ENCODE measurements at places on chromosomes 3 and 15.

- no peak for DNase-seq
Measured at GRCh38 chr15:60414016-60414682, 16.4 kb upstream of the ANXA2 start.

GRCh38 chr15:90401495-90401894 is 13.5 kb downstream of the IQGAP1 start:
- DNase-seq: no peak

- DNase-seq: no peak
Measured at GRCh38 chr3:74832925-74833324, 218.5 kb upstream of the CNTN3 start.

DNA sequence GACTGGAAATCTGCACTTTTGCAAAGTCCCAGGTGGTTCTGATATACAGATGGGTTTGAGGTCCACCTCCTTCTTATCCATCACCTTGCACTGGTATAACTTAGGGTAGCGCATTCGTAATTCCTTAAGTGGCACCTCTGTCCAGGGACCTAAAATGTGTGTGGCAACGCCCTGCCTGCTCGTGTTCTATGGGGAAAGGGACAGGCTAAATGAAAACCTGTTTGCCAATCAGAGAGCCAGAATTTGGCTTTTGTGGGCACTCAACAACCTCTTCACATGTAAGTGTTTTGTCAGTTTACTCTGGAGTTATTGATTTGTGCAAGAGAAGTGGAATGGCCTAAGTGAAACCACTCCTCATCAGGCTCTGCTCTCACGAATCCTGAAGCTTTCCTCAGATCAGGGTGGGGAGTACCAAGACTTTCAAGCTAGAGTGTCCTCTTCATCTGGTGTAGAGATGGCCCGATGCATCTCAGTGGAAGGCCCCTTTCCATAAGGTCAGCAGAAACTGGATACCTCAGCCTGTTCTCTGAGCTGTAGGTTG is 138.3 kb downstream of the ALDH1A2 start:
- DNase-seq: no peak

- no peak for DNase-seq
Measured at GRCh38 chr15:57655809-57656208, 50.7 kb upstream of the POLR2M start.

DNA sequence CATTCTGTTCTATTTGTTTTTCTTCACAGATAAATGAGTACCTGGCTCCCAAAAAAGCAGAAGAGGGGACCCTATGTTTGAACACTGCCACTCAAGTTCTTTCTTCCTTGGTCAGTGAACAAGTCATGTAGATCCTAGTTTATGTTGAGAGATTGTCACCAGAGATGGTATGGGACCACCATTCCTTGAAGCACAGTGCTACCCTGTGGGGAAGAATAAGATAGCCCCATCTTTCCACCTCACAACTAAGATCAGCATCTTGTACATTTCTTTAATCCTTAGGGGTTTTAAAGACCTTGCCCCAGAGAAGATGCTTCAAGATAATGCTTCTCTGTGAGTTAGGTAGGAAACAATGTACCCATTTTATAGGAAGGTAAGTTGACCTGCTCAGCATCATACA is 233.5 kb upstream of the WNT5A start:
- no peak for DNase-seq

DNA sequence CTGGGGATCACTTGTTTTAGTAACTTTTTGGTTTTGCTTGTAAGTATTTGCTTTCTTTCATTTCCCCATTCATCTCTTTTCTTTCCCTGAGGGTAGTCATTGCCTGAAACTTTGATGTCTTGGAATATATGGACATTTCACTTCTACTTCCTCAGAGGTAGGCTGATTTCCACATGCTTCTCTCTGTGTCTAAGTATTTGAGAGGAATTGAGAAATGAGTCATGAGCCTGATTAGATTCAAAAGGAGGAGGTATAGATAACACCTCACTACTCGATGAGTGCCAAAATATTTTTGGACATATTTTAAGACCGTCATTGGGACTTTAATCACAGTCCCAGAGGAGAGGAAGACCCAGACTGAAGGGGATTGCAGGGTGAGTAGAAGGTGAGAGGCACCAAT is 480.1 kb upstream of the SGO1 start:
- no peak for DNase-seq

DNA sequence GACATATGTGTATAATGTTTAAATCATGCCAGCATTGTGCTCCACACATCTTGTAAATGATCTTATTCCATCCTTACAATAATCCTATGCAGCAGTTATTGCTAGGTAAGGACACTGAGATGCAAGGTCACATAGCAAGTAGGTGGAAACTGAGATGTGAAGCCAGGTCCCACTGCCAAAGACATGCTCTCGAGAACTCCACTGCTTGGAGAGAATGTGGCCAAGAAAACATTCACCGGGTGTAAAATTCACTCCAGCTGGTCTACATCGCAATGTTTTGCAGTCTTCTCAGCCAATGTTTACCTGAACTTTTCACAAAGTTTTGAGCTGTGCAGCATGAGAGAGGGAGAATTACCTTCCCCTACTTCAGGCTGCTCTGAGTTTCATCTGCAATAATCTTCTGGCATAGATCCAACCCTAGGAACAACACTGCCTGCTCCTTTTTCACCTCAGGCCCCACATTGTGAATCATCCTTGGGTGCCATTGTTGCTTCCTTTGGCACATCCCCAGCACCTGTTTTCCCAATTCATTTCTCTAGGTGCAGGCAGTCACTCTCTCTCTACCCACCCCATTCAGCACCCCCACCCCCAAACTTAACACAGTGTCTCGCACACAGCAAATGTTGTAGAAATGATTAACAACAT is 53.5 kb upstream of the PRTG start:
- no peak for DNase-seq

- no peak for DNase-seq
Measured at GRCh38 chr3:133037436-133037835, 755 bp upstream of the TMEM108 start.

GRCh38 chr15:60237446-60237845 is 160.3 kb downstream of the ANXA2 start:
- DNase-seq: no peak

- peak; percentile 40 for DNase-seq
Measured at GRCh38 chr3:37745076-37745475, 116.6 kb upstream of the CTDSPL start.

DNA sequence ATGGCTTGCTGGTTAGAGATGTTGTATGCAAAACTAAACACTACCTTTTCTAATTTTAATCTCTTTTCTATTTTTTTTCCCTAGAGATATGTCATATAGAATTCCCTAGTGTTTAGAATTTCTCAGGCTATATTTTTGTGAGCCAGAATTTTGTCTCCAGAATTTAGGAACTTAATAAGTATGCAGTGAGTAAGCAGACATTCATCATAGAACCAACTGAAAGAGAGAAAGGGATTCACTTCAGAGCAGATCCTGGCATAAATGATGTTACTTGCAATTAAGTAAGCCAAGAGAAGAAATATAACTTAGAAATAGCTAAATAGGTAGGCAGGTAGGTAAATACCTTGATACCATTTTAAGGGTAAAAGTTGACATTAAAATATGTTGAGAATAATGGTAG is 288.9 kb downstream of the ZNF385D start:
- no peak for DNase-seq

DNA sequence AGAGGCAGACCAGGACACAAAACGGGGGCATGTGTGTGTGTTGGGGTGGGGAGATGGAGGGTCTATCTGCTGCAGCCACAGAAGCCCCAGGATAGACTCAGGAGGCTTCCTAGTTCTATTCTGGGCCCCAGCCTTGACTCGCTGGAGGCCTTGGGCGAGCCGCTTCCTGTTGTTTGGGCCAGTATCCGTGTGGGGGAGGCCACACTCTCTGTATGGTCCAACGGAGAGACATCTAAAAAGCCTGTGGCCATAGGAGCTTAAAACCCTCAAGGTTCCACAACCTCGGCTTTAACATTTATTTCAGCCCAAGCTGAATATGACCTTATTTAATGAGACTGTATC is 32.8 kb downstream of the POC1A start:
- no peak for DNase-seq

DNA sequence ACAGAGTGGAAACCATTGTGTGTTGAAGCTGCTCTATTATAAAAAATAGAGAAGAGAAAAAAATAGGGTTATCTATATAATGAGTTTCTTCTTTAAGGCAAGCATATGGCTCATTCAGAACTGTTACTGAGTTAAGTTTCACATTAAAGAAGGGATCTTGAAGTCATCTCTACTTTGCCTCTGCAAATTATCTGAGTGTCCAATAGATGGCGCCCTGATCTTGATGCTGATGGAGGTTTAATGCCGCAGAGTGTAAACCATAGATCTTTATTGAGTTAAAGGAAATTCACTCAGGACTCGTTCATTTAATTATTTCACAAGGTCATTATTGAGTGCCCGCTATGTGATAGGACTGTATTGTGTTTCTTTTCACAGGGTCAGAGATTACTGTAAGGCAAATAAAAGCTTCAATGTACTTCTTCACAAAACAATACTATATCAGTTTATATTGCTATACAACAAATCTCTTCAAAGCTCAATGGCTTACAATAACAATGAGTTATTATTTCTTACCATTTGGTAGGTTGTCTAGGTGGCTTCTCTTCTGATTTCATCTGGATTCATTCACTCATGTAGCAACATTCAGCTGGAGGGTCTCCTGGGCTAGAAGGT is 171.4 kb downstream of the NSUN3 start:
- DNase-seq: peak; percentile 32

DNA sequence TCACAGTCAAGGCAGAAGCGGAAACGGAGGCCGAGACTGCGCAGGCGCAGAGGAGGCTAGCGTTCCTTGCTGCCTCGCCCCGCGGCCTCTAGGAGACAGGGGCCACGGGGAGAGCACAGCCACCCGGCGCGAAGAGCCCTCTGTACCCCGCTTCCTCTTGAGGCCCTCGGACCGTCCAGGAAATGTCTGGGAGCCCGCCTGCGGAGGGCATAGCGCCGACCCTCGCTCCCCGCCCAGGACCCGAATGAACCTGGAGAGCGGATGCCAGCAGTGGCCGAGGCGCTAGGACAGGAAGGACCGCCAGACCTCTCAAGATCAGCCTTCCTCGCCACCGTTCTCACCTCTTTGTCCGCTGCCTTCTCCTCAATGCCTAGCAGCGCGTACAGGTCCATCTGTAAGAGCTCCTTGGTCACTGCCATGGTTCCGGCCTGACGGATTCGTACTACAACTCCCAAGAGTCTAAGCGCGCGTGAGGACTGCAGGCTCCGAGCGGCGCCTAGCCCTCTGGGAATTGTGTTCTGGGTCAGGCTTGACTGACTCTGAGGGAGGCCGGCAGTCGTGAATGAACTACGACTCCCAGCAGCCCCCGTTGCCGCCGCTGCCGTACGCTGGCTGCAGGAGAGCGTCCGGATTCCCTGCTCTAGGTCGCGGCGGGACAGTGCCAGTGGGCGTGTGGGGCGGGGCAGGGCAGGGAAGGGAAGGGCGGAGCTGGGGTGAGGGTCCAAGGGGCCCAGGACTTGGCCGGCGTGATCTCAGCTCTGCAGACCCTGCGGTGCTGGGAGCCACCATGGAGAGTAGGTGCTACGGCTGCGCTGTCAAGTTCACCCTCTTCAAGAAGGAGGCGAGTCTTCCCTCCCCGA is at the start of the genes DNAJC17 and ZFYVE19:
Gene DNAJC17 (minus strand): TSS at position 446 of the 860 bp plus-strand sequence. CDS start 27 bp downstream, at position 419.
Gene ZFYVE19 (plus strand): TSS at position 62 of the 860 bp plus-strand sequence. CDS start 501 bp downstream, at position 563.
- DNase-seq: peak; percentile 97

- DNase-seq: no peak
Measured at GRCh38 chr3:137866933-137867332, 102.8 kb downstream of the SOX14 start.

DNA sequence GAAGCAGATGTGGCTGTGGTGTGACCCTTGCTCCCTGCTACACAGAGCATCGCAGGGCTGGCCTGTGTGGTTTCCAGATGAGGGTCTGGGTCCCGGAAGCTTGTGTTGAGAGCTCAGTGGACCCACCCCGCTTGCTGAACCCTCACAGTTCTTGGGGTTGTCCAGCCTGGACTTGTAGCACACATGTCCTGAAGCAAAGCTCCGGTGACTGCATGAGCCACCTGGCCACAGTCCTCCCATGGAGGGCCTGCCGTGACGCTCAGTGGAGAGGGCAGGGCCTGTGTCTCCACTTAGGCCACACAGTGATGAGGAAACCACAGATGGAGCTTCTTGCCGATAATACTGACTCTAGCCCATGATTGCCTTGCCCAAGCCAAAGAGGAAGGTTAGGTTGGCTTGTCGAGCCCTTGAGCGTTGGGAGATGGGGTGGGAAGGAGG is 62.6 kb downstream of the RGMA start:
- DNase-seq: no peak

GRCh38 chr3:127351321-127351720 is 63.5 kb upstream of the PRR20G start:
- DNase-seq: no peak

GRCh38 chr3:112002096-112002971 is 3.6 kb downstream of the TAGLN3 start:
- DNase-seq: no peak

DNA sequence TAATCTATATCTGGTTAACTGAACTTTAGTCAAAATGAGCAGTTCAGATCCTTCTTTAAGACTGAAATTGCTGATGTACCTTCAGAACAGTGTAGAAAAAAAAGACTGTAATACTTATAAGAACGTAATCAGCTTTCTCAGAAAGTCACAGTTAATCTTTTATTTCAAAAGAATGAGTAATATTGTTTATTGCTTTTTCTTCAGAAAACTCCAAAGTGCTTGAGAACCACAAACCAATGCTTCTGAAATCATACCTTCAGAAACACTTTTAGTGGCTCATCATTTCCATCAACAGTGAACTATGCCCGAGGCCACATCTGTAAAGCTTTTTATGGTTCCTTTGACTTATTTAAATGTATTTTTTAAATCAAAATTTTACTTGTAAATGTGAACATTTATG is 33.3 kb upstream of the CLASP2 start:
- DNase-seq: no peak

DNA sequence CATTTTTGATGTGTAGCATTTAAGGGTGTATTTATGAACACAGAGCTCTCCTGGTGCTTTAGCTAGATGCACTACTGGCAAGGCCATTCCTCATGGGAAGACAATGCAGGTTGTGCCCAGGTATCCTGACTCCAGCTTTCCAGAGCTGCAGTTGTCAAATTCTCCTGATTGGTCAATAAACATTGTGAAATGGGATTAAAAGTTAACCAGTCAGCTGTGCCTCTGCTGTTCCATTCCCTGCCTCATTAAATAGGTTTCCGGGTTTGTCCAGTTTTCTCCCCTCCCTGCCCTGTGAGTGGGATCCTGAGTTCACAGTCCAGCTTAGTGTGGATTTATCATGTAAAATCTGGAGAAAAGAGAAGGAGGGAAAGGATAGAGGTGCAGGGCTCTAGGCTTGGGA is 207.3 kb downstream of the SQOR start:
- DNase-seq: no peak
